ENCODE measurements at places on chromosomes 3 and 15. TPM values are rescaled to one million over a fixed set of nuclear protein-coding genes. Genes with fewer than 3 reads are reported as not detected.

PHC3 gene
- total RNA-seq, result 10.9 TPM

FMN1 gene
- total RNA-seq, result 6.7 TPM

P2RY13 gene
- not detected for total RNA-seq

INAFM2 gene
- total RNA-seq, result 4.3 TPM

ST3GAL6 gene
- 0.74 TPM for total RNA-seq

PLSCR4 gene
- total RNA-seq, result 4.6 TPM

ISG20 gene
- total RNA-seq, result 5.1 TPM

FBXL2 gene
- total RNA-seq, result 12.3 TPM

WDR72 gene
- under 0.01 TPM for total RNA-seq

CFAP20DC gene
- 2.5 TPM for total RNA-seq

SOX2 gene
- not detected for total RNA-seq

GPR176 gene
- total RNA-seq, result 80.7 TPM

LRRC28 gene
- total RNA-seq, result 23.9 TPM

MYRIP gene
- not detected for total RNA-seq

PLSCR2 gene
- not detected for total RNA-seq

PPM1M gene
- total RNA-seq, result 15.6 TPM

STARD9 gene
- total RNA-seq, result 2.2 TPM

CSTA gene
- 1.0 TPM for total RNA-seq

SQOR gene
- total RNA-seq, result 36.3 TPM

LTK gene
- total RNA-seq, result 0.50 TPM

KLHL40 gene
- total RNA-seq, result not detected

MESP2 gene
- total RNA-seq, result 1.3 TPM
